ENCODE measurements at places on chromosomes 3 and 15. TPM values are rescaled to one million over a fixed set of nuclear protein-coding genes. Genes with fewer than 3 reads are reported as not detected.

Gene C3orf85
- total RNA-seq = not detected

Gene IL20RB
- total RNA-seq = 163 TPM

Gene TUSC7
- total RNA-seq = not detected

Gene ENTPD3
- total RNA-seq = 0.28 TPM

DNA sequence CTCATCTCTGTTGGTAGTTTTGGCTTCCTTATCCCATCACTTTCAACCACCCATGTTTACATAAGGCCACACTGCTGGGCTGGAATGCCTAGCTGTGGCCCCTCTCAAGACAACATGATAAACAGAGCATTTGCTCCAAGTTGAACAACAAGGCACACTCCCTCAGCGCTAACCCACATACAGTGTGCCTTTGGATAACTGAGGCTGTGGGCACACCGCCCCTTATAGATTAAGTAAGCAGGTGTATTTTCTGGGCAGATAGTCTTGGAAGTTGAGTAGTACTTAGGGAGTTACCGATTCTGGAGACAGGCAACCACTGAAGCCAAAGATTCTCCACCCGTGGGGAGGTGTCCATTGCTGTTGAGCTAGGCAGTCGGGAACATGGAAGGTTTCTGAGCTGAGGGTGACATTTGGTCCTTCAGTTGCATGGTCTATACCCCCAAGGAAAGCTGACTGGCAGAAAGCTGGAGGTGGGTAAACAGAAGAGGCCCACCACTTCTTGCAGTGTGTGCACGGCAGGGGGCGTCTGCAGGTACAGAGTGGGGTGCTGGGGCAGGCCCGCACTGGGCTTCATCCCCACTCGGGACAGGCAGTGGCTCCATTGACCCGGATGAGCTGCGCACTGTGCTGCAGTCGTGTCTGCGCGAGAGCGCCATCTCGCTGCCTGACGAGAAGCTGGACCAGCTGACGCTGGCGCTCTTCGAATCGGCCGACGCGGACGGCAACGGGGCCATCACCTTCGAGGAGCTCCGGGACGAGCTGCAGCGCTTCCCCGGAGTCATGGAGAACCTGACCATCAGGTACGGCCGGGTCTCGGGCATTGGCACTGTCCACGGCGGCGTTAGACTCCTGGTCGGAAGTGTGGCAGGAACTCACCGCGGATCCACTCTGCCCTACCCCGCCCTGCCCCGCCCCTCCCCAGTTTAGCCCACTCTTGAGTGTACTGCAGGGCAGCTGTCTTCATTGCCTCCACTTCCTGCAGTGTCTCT lies 16.8 kb downstream of the NOX5 start:
- H3K27ac ChIP-seq = no peak overlapping the region
- H3K27me3 ChIP-seq = no peaks in the 10 kb centered on the region
- peaks cover 5% of the 10 kb centered on the region for H3K4me1 ChIP-seq
- no peak overlapping the region for H3K4me3 ChIP-seq
- DNase-seq = no peak

- no peaks in the 10 kb centered on the region for H3K27me3 ChIP-seq
- peaks cover 72% of the 10 kb centered on the region for H3K36me3 ChIP-seq
- no peaks in the 10 kb centered on the region for H3K4me1 ChIP-seq
Measured at GRCh38 chr15:98954411-98954810, 53.2 kb downstream of the PGPEP1L start.

- H3K4me1 ChIP-seq = peaks cover 7% of the 10 kb centered on the region
- no peak for DNase-seq
- H3K27me3 ChIP-seq = no peaks in the 10 kb centered on the region
- H3K27ac ChIP-seq = no peak overlapping the region
Measured at GRCh38 chr15:63075984-63076713, 33.6 kb downstream of the TPM1 start.
